ENCODE measurements at places on chromosomes 11 and 22.
A peak's percentile ranks its signal among the peaks of the same experiment; 100 is the strongest.

DNA sequence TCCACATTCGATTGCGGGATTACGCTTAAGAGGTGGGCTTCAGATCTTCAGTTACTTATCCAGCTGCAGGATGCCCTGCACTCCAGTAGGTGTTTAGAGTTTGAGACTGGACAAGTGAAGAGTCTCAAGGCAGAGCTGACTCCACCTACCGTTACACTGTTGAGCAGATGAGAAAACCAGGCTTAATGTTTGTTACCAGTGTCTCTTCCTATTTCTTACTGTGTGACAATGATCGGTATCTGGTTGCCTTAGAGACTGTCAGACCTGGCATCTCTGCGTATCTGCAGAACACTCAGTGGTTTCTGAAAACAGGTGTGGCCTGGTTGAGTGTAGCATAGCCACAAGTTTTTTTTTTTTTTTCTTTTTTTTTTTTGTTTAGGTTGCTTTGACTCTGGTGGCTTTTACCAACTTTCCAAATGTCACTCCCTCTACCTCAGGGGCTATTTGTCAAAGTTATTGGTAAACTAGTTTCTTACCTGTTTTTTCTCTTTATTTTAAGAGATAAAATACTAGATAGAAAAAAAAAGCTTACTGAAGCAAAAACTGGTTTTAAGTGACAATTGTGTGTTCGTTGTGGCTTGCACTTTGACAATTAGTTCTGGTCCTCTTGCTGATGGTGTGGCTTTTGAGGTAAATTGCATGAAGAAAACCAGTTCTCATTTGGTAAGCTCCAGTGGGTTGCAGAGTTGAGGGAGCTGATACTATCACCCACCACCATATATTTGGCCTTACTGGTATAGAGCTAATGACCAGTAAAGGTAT lies 284.8 kb downstream of the ETS1 start:
- no peak for DNase-seq

DNA sequence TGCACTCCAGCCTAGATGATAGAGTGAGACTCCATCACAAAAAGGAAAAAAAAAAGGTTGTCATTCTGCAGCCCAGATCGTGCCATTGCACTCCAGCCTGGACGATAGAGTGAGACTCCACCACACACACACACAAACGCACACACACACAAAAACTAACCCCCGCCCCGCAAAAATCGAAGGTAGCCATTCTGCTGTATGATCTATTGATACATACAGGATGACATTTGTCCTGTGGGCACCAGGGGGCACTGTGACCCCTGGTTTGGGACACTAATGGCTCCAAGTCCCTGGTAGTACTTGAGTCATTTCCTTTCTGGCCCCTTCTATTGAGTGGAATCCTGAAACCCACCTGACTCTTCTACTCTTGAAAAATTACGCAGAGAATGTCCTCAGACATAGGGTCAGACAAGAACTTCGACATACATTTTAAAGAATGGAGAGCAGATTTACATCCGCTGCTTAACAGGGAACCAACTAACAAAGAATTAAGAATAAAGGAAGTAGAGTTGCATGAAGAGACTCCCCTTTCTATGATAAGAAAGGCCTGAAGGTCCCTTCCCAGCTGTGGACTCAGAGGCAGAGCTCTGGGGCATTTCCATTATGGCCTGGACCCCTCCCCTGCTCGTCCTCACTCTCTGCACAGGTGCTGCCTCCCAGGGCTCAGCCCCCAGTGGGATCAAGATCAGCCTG lies 35.0 kb upstream of the PRAME start:
- peak; percentile 30 for DNase-seq

DNA sequence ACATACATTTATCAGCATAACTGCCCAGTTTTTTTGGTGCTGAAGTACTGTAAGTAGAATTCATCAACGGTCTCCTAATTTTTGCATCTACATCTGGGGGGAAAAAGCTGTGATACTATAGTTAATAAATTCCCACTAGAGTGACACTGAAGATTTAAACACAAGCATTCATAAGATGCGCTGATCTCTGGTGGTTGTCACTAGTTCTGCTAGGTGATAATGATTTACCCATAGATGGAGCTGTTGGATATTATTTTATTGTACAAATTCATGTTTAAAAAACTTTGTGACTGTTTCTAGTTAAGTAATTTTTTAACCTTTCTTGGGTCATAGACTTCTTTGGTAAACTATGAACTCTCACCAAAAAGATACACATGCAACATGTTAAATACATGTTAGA lies 106.6 kb downstream of the EMSY start:
- DNase-seq, result no peak

- DNase-seq, result no peak
Measured at GRCh38 chr11:68684385-68685356, at the start of gene GAL. GAL (plus strand) TSS chr11:68684544; CDS start chr11:68684924, 380 bp downstream.

- no peak for DNase-seq
Measured at GRCh38 chr22:19058713-19059451, 63.3 kb downstream of the DGCR2 start.

GRCh38 chr22:49658902-49659280 lies 168.8 kb downstream of the BRD1 start:
- no peak for DNase-seq

GRCh38 chr11:8213376-8213775 lies 44.6 kb upstream of the RIC3 start:
- no peak for DNase-seq

- DNase-seq, result no peak
Measured at GRCh38 chr11:88103337-88104206, 71.7 kb downstream of the RAB38 start.

DNA sequence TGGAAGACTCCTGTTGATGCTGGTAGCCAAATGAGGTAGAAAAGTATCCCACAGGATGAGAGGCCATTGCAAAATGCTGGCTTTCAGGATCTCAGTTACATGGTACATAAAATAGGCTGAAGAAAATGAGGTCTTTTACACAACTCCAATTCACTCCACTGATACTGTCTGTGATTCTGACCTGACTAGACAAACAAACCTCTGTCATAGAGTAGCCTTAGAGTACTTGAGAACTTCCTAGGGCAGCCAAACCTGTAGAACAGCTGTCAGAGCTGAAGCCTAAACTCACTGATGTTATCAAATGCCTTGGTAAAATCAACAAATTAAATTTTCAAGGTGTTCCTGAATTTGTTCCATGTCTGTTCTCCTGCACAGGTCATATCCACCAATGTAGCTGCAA lies 26.2 kb upstream of the POGLUT3 start:
- no peak for DNase-seq

GRCh38 chr11:36131721-36132397 lies 157.4 kb downstream of the COMMD9 start:
- no peak for DNase-seq

DNA sequence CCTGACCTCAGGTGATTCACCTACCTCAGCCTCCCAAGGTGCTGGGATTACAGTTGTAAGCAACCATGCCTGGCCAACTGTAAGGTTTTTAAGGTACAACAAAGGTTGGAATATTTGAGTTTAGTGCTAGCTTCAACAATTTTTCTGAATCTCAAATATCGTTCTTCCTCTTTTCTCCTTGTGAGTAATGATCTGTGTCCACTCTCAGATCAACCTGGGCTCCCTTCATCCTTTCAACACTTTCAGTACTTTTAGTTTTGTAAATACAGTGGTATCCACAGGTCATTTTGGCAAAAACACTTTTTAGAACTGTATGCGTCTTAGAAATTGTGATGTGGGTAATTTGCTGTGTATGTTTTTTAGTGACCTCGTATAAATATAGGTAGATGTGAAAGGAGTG lies 7.9 kb downstream of the PACS1 start:
- no peak for DNase-seq

DNA sequence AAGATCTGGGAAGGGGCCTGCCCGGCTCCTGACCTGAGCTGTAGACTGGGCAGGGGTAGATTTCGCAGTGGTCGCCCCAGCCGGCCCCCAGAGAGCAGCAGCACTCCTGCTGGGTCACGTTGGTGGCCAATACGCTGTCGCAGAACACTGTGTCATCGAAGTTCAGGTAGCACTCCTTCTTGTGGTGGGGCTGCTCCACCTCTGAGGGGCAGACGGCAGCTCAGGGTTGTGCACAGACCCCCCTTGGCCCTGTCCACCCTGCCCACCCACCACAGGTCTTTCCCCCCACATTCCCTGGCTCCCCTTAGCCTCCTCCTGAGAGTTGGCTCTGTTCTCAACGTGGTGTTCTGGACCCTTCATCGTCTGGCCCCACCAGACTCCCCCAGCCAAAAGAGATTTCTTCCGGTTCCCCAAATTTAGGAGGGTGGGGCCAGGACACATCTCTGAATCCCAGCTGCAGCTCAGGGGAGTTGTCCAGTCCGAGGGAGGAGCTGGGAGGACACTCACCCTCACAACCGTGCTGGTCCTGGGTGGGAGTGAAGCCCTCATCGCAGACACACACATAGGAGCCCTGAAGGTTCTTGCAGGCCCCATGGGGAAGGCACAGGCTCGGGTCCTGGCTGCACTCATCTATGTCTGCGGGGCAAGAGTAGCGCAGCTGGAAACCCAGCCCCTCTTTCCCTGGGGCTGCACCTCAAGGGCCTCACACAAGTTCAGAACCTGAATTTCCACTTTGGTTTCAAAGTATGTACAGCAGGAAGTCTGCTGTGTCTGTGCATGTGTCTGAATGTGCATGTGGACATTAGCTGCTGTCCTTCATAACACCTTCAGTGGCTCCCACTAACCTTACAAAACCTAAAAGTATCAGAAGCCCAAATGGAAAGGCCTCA lies 16.5 kb downstream of the SCYL1 start:
- DNase-seq, result no peak

- no peak for DNase-seq
Measured at GRCh38 chr11:113553235-113553634, 78.0 kb upstream of the DRD2 start.

DNA sequence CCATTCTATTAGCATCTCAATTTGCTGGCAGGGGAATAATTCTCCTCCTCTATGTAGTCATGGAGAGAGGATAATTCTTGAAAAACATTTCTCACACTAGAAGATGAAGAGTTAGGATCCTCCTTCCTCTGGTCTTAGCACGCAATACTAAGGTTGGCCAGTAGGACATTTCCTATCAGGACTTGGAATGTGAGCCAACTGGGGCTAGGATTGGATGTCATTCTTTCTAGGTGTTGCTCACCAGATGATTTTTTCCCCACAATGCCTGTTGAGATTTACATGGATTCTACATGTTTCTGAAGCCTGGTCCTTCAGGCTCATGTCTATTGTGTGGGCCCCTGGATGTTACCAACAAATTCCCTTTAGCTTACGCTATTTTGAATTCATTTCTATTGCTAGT lies 28.0 kb downstream of the SLN start:
- no peak for DNase-seq

DNA sequence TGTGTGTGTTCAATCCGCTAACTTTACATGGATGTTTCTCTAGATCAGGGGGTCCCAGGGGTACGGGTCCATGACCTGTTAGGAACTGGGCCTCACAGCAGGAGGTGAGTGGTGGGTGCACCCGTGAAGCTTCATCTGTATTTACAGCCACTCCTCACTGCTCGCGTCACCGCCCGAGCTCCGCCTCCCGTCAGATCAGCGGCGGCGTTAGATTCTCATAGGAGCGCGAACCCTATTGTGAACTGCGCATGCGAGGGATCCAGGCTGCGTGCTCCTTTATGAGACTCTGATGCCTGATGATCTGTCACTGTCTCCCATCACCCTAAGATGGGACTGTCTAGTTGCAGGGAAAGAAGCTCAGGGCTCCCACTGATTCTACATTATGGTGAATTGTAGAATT lies 31.9 kb downstream of the MRGPRD start:
- DNase-seq, result no peak

DNA sequence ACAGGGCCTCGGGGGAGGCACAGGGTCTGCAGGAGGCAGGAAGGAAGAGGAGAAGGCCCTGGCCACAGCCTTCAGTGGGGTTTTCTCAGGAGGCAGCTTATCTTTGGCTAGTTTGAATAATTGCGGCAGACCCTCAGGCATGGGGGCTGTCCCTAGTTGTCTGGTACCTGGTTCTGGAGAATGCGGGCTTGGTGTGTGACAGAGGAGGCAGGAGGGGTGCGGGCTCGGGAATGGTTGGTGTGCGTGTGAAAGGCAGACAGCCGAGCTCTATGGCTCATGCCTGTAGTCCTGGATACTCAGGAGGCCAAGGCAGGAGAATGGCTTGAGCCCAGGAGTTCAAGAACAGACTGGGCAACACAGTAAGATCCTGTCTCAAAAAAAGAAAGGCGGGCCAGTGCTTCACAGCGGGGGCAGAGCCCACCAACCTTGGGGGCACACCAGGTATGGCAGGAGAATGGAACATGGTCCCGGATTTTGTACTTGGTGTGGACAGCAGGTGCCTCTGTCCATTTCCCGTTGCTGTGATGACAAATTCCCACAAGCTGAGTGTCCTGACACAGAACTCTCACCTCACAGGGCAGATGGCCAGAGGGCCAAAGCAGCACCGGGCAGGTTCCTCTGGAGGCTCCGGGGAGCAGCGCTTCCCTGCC lies 640.6 kb downstream of the TBC1D22A start:
- no peak for DNase-seq

GRCh38 chr11:106957030-106957482 lies 61.2 kb downstream of the GUCY1A2 start:
- DNase-seq, result no peak

- no peak for DNase-seq
Measured at GRCh38 chr22:34416022-34416860, 496.0 kb upstream of the LARGE1 start.

- no peak for DNase-seq
Measured at GRCh38 chr22:26852176-26852575, 194.8 kb downstream of the MIAT start.

DNA sequence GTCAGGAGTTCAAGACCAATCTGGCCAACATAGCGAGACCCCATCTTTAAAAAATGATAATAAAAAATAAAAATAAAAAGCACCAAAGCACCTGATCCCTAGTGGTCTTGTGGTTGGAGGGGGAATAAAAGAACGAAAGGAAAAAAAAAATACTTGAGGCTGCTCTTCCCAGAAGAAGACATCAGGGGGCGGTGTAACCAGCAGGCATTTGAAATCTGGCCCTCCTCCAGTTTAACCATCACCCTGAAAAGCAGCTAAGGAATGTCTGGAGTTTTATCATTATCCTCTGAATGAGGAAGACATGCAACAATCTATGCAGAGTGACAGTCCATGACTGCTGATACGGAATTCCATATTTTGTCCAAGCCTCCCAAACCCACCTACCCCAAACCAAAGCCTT lies 5.6 kb upstream of the KCTD17 start:
- DNase-seq, result no peak

- DNase-seq, result no peak
Measured at GRCh38 chr22:37148742-37149665, 712 bp downstream of the IL2RB start.

DNA sequence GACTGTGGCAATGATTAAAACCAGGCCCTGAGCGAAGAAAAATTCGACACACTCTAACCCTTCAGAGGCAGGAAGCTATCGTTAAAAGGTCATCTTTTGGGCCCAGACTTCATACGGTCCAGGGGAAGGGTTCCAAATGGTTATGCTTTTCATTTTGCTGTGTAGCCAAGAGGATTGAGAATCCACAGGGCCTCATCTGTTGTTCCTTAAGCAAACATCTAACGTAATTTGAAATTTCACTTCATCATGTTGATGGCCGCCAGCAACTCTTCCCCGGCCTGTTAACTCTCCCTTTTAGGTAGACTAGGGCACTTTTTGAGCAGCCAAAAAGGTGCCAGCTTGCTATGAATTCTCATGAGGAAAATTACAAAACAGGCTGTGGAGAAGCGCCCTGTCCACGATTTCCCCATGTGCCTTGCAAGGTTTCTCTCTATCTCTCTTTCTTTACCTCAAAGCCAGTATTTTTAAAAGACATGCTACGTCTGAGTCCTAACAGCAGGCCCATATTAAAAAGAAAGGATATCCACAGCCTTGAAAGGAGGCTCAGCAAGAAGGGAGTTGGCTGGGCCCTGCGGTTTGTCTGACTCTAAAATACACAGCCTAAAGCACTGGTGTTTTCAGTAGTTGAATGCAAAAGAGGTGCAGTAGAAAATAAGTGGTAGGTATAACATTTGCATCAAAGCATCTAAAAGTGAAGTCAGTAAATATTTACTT lies 356.3 kb upstream of the NARS2 start:
- no peak for DNase-seq

Measured in activated CD8-positive, alpha-beta memory T cell treated with anti-CD3 and anti-CD28 coated beads for 1 hour (primary cell).